ENCODE measurements at places on chromosomes 12 and 14.

DNA sequence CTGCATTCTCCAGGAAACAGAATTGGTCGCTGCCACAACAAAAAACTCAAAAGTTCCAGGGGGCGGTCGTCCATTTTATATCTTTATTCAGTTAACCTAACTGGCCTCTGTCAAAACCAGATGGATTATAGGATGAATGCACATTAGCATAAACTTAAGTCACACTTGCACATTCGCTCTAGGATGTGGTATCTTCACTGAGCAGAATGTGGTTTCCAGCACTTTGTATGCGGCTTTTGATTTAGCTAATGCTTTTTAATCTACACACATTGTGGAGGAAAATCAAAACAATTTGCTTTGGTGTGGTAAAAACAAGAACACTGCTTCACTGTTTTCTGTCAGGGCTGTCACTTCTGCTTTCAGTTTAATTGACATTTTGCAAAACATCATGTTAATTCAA, 4.5 kb downstream of the TAS2R50 start:
- DNase-seq = no peak

- no peak for DNase-seq
Observed at GRCh38 chr14:96588410-96589257, 86.5 kb downstream of the PAPOLA start.

GRCh38 chr12:115023279-115024265, 339.6 kb upstream of the TBX3 start:
- peak; percentile 46 for DNase-seq

- DNase-seq = no peak
Observed at GRCh38 chr12:86044396-86044795, 170.3 kb downstream of the NTS start.

- no peak for DNase-seq
Observed at GRCh38 chr14:82046512-82047226, 513.0 kb upstream of the SEL1L start.

GRCh38 chr12:52788192-52788875, 7.6 kb downstream of the KRT3 start:
- DNase-seq = no peak

DNA sequence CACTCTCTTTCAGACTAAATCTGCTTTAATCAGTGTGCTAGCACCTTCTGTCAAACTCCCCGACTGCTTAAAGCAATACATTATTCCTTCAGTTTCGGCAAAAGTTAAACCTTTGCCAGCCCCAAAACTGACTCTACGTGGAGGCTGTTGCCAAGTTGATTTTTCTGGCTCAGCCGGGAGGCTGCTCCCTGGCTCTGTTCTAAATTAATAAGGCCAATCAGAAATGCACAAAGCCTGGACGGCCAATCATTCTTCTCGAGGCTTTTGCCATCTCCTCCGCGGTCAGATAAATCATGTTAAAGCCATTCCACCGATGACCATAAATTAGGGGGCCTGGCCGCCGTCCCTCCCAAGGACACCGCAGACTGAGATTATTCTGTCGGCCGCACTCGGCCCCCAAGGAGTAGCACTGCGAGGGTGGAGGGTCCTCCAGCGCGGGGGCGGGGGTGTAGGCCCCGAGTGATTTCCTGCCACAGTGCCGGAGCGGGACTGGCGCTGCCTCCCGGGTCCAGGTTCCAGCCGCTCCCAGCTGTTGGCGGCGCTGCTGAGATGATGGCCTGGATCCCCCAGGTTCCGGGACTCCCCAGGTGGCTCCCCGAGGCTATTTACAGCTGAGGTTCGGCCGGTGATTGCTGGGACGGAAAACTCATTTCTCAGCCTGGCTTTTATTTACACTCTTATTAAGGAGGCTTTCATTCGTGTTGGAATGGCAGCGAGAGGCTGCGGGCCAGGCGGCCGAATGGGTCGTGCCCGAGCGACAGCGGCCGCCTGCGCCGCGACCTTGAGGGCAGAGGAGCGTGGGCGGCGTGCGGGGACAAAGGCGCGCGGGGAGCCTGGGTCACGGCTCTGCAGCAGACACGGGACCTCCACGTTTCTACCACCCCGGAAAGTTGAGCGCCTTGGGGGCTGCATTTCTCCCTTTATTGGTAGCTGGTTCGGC, 165.1 kb downstream of the MON2 start:
- peak; percentile 91 for DNase-seq

DNA sequence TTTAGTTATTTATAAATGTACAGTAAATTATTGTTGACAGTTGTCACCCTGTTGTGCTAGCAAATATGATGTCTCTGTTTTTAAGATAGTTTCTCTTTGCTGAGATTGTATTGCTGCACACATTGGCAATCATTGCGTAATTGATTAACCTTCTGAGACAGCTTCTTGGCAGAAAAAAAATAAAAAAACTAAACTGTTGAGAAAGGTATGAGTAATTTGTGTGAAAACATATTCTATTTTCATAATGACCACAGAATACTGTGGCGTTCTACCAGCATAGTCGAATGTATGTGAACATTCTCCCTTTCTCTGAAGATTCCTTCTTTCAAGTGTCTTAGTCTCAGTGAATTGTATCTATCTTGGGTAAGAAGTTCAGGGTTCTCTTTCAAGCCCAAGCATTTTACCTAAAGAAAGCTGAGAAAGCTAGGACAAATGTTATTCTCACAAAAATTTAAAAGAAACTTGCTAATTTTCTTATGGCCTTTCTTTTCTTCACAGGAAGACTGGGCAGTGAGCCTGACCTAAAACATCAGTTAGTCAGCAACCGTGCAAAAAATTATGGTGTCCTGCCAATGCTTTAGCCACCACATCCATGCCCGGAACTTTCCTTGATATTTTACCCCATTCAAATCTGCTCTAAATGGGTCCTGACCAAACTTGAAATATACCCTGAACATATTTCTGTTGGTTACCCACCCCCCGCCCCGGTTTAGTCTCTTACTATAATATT, 69.0 kb upstream of the REP15 start:
- DNase-seq = peak; percentile 69

- no peak for DNase-seq
Observed at GRCh38 chr12:51533799-51534198, 57.2 kb upstream of the SCN8A start.

GRCh38 chr12:47361389-47362021, 281.7 kb upstream of the AMIGO2 start:
- DNase-seq = no peak

DNA sequence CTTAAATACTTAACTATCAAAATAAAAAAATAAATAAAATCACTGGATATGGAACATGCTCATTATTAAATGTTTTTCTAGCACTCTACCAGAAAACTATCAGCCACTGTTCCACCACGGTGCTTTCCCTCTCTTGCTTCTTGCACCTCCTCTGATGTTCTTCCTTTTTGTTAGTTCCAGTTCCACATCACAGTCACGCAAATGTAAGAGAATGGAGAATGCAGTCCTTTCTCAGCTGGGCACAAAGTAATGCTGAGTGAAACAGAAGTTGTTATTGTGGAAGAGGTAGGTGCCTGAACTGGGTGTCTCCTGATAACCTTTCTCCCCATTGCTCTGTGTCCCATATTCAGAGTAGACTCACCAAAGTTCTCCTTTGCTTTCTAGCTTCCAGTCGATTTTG, 1116.9 kb upstream of the TMEM132C start:
- DNase-seq = no peak

DNA sequence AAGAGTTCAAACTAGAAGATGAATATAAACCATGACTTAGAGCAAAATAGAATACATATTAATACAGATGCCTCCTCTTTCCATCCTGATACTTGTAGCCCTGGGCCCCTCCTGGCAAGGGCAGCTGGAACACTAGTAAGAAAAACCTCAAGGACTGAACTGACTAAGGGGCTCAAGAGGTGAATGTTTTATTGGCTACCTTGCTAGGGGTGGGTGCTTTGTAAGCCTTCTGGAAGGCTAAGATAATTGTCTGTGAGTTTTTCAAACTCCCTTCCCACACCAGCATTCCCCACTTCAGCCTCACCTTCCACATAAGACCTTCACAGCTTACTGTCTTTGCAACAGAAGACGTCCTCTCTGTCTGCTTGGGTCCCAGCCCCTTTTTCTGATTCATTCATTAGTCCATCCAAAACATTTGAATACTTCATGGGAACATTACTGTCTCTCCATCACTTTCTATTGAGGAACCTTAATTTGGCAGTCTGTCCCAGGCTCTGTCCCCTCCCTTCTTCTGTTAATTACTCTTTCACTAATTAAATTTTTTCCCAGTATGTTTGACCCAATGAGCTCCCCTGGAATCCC, 1.1 kb upstream of the MARCHF9 start:
- no peak for DNase-seq

GRCh38 chr12:40010899-40011774, 94.7 kb downstream of the SLC2A13 start:
- peak; percentile 37 for DNase-seq

DNA sequence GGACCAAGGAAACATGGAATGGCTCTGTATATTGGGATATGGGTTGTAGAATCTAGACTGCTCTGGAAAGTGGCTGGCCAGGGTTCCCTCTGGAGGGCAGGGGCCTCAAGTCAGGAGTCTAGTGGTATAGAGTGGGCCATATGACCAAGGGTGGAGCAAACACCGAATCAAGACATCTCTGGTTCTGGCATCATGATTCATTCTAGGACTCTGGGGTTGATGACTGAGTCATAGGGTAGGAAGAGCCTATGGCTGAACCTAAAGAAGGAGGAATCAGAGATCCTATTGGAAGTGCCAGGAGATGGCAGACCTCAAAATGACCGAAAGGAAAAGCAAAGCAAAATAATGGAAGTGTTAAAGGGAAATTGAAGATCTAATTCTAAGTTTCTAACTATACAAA, 356.4 kb upstream of the PRICKLE1 start:
- no peak for DNase-seq

DNA sequence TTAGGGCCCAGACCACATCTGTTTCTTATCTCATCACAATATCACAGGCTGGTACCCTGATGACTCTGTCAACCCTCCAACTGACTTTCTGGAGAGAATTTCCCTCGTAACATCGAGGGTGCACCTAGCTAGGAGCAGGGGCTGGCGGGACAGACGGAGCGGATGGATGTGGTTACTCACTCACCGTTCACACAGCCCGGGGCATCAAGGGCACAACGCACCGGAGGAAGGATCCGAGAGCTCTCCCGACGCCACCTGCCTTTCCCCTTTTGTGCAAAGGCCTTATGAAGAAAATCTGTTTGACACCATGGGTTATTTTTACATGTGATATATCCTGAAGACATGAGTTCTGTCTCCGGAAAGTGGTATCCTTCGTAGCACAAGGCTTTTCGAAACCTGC, 31.4 kb downstream of the SLC15A4 start:
- no peak for DNase-seq

- DNase-seq = no peak
Observed at GRCh38 chr14:71932229-71932981, at the start of gene RGS6. Gene RGS6, plus strand, starts transcription at chr14:71932429.

DNA sequence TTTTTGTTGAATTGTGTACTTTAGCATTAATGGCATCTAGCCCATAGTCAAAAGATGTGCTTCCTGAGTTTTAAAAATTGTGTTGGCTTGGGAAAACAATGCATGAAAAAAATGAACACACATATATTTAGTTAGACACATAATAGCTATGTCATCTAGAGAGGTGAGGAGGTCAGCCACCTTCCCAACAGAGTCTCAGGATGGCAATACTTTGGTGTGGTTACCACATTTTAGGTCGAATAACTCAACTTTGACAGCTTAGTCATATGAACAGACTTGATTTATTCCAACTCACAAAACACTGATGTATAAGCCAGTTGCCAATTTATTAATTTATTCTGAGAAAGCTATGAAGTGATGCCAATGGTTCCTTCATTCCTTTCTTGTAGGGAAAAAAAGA, 114.0 kb downstream of the ETNK1 start:
- no peak for DNase-seq

GRCh38 chr12:95701275-95701674, 89.3 kb downstream of the NTN4 start:
- DNase-seq = no peak

DNA sequence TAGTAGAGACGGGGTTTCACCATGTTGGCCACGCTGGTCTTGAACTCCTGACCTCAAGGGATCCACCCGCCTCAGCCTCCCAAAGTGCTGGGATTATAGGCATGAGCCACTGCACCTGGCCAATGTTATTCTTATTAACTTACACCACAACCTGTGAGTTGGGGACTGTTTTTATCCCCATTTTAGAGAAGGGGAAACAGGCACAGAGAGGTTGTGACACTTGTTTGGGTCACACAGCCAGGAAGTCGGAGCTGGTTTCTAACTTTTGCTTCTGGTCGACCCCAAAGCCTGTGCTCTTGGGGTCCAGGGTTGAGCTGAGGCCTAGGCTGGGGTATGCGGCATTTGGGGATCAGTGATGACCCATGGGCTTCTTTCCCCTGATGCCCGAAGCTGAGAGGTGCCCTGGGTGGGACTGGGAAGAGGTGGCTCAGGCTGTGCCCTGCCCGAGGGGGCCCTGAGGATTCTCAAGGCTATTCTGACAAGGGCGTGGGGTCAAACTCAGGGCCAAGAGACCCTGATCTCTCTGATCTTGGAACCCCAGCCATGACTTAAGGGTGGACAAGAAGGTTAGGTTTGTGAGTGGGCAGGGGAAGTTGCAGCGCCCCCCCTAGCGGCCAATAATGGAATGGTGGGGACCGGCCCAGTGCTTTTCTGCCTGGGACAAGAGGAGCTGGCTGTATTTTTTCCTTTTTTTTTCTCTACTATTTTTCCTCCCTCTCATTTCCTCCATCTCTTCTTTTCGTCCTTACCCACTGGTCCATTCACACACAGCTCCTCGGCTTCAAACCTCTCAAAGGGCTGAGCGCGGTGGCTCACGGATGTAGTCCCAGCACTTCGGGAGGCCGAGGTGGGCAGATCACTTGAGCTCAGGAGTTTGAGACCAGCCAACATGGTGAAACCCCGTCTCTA, 3.0 kb downstream of the SDSL start:
- no peak for DNase-seq

GRCh38 chr12:89384050-89384758, 31.9 kb upstream of the DUSP6 start:
- peak; percentile 87 for DNase-seq

GRCh38 chr12:118827606-118828005, 153.7 kb upstream of the SRRM4 start:
- no peak for DNase-seq

DNA sequence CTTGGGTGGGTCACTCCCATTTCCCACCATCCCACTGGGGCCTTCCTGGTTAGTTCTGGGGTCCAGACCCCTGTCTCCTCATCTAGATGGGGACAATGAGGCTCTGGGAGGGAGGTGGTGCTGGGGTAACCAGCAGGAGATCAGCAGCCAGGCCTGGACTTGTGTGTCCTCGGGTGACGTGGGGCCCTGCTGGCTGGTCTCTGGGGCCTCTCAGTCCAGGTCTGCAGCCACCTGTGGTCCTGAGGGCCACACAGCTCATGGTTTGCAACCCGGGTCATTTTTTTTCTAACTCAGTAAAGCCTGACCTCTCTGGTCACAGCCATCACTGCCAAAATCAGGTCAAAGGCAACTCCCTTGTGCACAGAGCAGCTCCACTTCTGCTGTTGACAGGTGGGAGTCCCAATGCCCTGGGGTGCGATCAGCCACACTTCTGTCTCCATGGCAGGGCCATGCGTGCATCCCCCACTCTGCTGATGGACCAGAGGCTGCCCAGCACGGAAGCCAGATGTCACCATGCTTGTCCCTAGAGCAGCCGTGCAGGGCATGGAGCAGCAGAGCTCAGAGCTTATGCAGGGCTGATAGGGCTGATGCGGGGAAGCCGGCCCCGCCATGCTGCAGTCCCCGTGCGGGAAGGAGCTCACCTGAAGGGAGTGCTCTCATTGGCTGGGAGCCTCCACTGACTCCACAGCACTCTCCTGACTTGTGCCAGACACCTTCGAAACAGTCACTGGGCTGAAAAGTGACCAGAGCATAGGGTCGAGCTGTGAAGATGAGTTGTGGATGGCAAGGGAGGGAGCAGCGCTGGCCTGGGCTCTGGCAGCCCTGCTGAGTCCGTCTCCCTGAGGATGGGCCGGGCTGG, 250.9 kb downstream of the ADGRD1 start:
- DNase-seq = no peak
